HFF-Myc (cell line): ENCODE measurements at places on chromosomes 6 and 20.

GRCh38 chr6:99779631-99780555 lies 173.3 kb downstream of the PRDM13 start:
- DNase-seq = no peak

- DNase-seq = no peak
Measured at GRCh38 chr20:42963796-42964195, 225.9 kb downstream of the PTPRT start.

DNA sequence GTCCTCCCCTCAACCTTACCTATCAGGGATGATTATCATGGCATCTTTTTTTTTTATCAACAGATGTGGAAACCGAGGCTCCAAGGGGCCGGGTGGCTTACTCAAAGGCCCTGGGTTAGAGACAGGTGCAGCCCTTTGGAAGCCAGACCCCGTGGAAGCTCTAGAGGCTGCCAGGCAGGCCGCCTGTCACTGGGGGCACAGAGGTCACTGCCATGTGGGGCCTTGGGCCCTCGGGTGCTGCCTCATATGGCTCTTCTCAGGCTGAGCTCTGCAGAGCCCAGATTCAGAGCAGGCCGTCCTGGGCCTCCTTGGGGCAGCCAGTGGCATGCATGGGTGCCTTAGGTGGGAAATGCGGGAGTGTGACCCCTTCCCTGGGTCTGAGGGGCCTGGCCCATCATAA lies 136.3 kb downstream of the PHACTR3 start:
- DNase-seq = no peak

DNA sequence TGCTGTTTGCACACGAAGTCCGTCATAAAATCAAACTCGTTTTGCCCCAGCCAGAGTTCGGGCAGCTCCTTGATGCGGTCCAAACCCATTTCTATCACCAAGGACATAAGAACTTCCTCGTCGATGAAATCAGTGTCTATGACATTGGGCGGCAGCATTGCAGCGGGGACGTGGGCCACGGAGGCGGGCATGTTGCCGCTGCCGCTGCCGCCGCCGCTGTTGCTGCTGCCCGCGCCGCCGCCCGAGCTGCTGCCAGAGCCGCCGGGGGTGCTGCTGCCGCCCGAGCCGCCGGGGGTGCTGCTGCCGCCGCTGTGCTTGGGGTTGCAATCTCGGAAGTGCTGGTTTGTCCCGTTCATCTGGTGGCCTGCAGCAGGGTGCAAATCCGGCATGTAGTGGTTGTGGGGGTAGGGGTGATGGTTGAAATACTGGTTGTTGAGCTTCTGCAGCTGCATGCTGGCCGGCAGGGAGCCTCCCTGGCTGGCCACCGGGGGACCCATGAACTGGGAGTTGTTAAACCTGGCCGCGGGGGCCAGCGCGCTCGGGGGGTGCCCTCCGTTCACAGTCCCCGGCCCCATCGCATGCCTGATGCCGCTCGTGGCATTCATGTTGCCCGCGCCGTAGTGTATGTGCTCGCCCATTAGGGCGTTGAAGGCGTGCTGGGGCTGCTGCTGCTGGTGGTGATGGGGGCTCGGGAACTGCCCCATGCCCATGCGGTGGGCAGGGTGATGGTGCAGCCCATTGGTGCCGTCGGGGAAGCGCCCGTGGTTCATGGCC lies 1.1 kb downstream of the CITED2 start:
- no peak for DNase-seq

DNA sequence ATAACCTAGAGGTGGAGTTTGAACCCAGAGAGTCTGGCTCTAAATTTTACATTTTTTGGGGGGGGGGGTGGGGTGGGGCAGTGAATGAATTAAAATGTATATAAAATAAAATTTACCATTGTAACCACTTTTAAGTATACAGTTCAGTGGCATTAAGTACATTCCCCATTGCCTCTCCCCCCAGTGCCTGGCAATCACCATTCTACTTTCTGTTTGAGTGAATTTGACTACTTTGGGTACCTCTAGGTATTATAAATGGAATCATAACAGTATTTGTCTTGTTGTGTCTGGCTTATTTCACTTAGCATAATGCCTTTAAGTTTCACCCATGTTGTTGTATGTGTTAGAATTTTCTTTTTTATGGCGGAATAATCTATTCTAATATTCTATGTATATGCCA lies 2.7 kb downstream of the FAM110A start:
- DNase-seq = no peak
